ENCODE measurements at places on chromosomes 13 and 19.

DNA sequence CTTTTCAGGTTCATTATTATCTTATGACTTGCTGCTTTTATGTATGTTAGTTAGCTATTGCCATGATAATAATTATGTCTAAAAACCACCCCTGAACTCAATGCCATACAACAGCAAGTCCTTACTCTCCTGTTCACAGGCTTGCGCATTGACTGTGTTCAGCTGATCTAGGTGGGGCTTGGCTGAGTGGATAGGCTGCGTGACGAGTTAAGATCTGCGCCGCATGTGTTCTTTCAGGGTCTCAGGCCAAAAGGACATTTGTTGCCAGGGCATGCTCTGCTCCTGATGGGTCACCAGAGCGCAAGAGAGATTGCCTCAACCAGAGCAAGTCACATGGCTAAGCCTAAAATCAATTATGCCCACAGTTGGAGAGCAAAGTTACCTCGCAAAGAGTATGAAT is 859 bp downstream of the ZNF568 start:
- DNase-seq: peak; percentile 14

DNA sequence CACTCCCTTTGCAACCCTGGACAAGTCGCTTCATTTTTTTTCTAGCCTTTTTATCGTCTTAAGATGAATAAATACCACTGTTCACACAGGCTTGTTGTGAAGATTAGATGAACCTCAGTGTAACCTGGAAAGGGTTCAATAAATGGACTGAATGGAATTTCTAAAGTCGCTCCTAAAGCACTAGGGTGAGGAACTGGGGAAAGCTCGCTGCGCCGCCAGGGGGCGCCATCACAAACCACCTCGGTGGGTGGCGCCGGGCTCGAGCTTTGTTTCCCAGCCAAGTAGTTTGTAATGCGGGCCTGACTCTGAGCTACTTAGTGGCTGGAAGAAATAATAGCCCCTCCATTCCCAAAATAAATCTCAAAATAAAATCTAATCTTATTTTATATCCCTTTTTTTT is 2.2 kb upstream of the CEACAM6 start:
- DNase-seq: peak; percentile 70

- no peak for DNase-seq
These were observed 62.3 kb downstream of the ZIC5 start for GRCh38 chr13:99909097-99909835.

- DNase-seq: peak; percentile 100
These were observed 9.5 kb downstream of the B3GLCT start for GRCh38 chr13:31209172-31209840.

- no peak for DNase-seq
These were observed 5.8 kb downstream of the RAB20 start for GRCh38 chr13:110555601-110556223.

- peak; percentile 21 for DNase-seq
These were observed 9.5 kb downstream of the MAN2B1 start for GRCh38 chr19:12656899-12657571.

DNA sequence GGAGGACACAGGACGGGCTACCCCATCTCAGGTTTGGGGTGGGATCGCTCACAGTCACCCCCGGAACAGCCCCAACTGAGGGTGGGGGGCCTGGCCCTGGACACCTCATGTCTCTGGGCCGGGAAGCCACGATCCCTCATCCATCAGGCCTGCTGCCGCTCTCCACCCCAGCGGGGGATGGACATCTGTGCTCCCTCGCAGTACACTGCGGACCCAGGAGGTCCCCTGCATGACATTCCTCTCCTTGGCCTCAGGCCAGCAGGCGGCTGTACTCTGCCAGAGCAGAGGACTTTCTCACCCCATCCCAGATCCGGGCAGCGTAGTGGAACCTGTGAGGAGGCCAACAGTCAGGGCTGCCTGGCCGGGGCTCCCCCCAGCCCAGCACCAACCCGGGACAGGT is 15.5 kb downstream of the IRGC start:
- no peak for DNase-seq

GRCh38 chr13:20340136-20340758 is 108.1 kb upstream of the GJB6 start:
- DNase-seq: no peak

GRCh38 chr13:73693215-73693614 is 441.0 kb downstream of the KLF12 start:
- no peak for DNase-seq

GRCh38 chr19:12639901-12640613 is 26.5 kb downstream of the MAN2B1 start:
- DNase-seq: peak; percentile 92

GRCh38 chr19:35935911-35936737 is at the start of gene LRFN3:
Gene LRFN3 (plus strand): TSS chr19:35936374. CDS start chr19:35939426, 3,052 bp downstream.
- DNase-seq: peak; percentile 95

Data from NCI-H82 (cell line).